Naive B cell (primary cell): ENCODE measurements at places on chromosomes 16 and 17. TPM values are rescaled to one million over a fixed set of nuclear protein-coding genes. Genes with fewer than 3 reads are reported as not detected.

- no peaks in the 10 kb centered on the region for H3K36me3 ChIP-seq
- H3K4me1 ChIP-seq = peaks cover 6% of the 10 kb centered on the region
- no peak overlapping the region for H3K4me3 ChIP-seq
- peaks cover 11% of the 10 kb centered on the region for H3K27me3 ChIP-seq
These were observed 47.1 kb downstream of the WSB1 start for GRCh38 chr17:27341041-27341471.

DNA sequence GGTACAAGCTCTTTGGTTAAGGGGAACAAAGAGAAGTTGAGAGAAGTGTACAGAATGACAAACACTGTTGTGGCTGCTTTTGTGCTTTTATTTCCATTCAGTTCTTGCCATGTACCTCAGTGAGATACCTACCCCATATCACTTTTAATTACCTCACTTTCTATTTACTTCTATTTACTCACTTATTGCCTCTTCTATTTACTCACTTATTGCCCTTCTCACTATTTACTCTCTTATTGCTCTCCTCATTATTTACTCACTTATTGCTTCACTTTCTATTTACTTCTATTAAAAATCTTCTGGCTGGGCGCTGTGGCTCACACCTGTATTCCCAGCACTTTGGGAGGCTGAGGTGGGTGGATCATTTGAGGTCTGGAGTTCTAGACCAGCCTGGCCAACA lies 41.9 kb downstream of the MBTD1 start:
- DNase-seq = no peak
- H3K27ac ChIP-seq = no peak overlapping the region
- H3K4me1 ChIP-seq = peaks cover 4% of the 10 kb centered on the region
- H3K27me3 ChIP-seq = no peaks in the 10 kb centered on the region
- H3K4me3 ChIP-seq = no peak overlapping the region

GRCh38 chr17:75356260-75356937 lies 49.1 kb downstream of the GRB2 start:
- no peak for DNase-seq
- peak overlapping the region; percentile 44 for H3K27ac ChIP-seq
- H3K4me1 ChIP-seq = peaks cover 59% of the 10 kb centered on the region
- peaks cover 4% of the 10 kb centered on the region for H3K36me3 ChIP-seq

- no peak overlapping the region for H3K4me3 ChIP-seq
- no peak overlapping the region for H3K27ac ChIP-seq
- no peaks in the 10 kb centered on the region for H3K27me3 ChIP-seq
- H3K4me1 ChIP-seq = no peaks in the 10 kb centered on the region
- DNase-seq = no peak
- no peaks in the 10 kb centered on the region for H3K36me3 ChIP-seq
These were observed 25.8 kb downstream of the LLGL2 start for GRCh38 chr17:75551266-75551665.

DNA sequence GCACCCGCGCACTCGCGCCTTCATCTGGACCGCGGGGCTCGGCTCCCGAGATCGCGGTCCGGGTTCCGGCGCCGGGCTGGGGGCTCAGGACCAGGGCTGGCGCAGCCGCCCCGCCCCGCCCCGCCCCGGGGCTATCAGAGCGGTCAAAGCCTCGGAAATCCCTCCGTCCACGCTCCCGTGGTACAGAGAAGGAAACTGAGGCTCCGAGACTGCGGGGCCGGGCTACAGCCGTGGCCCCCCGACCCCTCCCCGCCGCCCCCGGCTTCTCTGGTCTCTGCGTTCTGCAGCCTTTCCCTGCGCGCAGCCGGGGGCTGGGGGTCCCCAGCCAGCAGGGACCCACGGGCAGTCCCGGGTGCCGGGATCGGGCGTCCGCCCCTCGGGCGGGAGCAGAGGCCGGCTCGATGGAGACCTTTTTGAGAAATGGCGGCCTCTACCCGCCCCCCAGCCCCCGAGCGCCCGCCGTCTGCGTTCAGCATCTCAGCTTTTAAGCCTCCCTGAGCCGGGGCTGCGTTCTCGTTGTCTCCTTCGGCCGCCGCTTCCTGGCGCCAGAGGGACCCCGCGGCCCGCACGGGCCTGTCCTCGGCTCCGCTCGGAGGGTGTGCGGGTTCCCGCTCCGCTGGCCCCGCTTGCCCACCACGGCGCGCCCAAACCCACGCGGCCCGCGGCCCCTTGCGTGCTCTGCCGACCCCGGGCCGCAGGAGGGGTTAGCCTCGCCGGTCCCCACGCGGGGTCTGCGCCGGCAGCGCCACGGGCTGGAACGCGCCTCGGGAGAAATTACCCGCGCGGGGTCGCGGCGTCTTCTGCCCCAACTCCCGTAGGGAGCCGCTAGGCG lies 1.5 kb upstream of the NPTX1 start:
- H3K4me3 ChIP-seq = no peak overlapping the region
- H3K4me1 ChIP-seq = peaks cover 28% of the 10 kb centered on the region
- H3K36me3 ChIP-seq = no peaks in the 10 kb centered on the region
- H3K27me3 ChIP-seq = peaks cover 68% of the 10 kb centered on the region
- no peak for DNase-seq
- no peak overlapping the region for H3K27ac ChIP-seq

GRCh38 chr17:63095459-63095858 lies 129.4 kb downstream of the TANC2 start:
- DNase-seq = no peak
- peaks cover 10% of the 10 kb centered on the region for H3K4me1 ChIP-seq
- no peak overlapping the region for H3K4me3 ChIP-seq
- peaks cover 5% of the 10 kb centered on the region for H3K36me3 ChIP-seq

DNA sequence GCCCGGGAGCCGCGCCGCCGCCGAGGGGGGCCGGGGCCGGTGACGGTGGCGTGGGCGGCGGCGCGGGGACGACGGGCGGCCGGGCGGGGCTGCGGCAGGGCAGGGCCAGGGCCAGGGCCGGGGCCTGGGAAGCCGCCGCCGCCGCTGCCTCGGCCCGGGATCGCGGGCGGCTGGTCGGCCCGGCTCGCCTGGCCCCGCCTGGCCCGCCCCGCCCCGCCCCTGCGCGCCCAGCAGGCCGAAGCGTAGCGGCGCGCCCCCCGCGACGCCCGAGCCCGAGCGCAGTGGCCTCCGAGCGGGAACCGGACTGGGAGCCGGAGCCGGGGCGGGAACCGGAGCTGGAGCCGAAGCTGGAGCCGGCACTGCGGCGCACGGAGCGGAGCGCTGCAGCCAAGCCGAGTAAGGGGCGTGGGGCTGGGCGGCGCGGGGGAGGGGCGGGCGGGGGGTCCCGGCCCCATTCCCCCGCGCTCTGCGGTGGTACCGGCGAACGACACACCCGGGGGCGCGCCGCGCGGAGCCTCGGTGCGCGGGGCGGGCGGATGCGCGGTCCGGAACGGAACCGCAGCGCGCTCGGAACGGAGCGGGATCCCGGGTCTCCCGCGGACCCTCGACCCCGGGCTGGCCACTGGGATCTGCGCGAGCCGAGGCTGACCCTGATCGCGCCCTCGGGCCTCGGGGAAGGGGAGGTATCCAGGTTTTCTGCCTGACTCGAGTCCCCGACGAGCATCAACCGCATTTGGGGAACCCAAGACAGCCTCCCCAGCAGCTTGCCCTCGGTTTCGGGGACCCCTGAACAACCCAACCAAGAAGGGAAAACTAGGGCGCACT lies at the start of gene BEAN1:
BEAN1 (plus strand) TSS at position 260 of the 825 bp plus-strand sequence. CDS start 10,382 bp downstream, outside the sequence.
- no peaks in the 10 kb centered on the region for H3K36me3 ChIP-seq
- H3K4me3 ChIP-seq = peak within 1 kb of the TSS; percentile 78
- H3K4me1 ChIP-seq = peaks cover 3% of the 10 kb centered on the region
- no peak for DNase-seq
- peaks cover 83% of the 10 kb centered on the region for H3K27me3 ChIP-seq

DNA sequence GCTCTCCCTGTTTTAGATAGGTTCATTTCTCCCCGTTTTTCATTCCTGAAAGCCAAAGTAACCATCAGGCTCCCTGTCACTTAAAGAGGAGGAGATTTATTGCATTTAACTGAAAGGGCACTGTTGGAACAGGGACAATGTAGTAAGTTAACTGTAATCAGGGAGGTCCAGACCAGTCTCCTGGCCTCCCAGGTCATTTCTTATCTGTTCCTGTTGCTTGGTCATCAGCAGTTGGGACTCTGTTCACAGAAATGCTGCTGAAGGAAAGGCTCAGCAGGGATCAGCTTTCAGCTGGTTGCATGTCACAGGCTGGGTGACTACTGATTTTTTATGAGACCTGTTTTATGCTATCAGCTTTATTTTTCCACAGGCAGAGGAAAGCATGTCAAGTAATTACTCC lies 622.6 kb upstream of the GOT2 start:
- H3K27me3 ChIP-seq = no peaks in the 10 kb centered on the region
- no peak overlapping the region for H3K4me3 ChIP-seq
- no peak overlapping the region for H3K27ac ChIP-seq
- DNase-seq = no peak

- H3K4me1 ChIP-seq = no peaks in the 10 kb centered on the region
- H3K4me3 ChIP-seq = no peak overlapping the region
- H3K27ac ChIP-seq = no peak overlapping the region
- no peak for DNase-seq
These were observed 19.2 kb downstream of the GRIN2A start for GRCh38 chr16:10162981-10163380.

GRCh38 chr16:84763164-84763563 lies 56.6 kb upstream of the CRISPLD2 start:
- H3K27me3 ChIP-seq = no peaks in the 10 kb centered on the region
- no peak overlapping the region for H3K4me3 ChIP-seq
- H3K36me3 ChIP-seq = peaks cover 5% of the 10 kb centered on the region
- H3K4me1 ChIP-seq = peaks cover 10% of the 10 kb centered on the region
- no peak for DNase-seq
- no peak overlapping the region for H3K27ac ChIP-seq

GRCh38 chr17:77619326-77619725 lies 339.2 kb upstream of the TNRC6C start:
- no peak overlapping the region for H3K27ac ChIP-seq
- H3K4me3 ChIP-seq = no peak overlapping the region
- H3K36me3 ChIP-seq = no peaks in the 10 kb centered on the region
- peaks cover 12% of the 10 kb centered on the region for H3K27me3 ChIP-seq
- no peak for DNase-seq
- no peaks in the 10 kb centered on the region for H3K4me1 ChIP-seq

GRCh38 chr17:7192271-7192937 lies 13.2 kb upstream of the ASGR1 start:
- H3K27me3 ChIP-seq = no peaks in the 10 kb centered on the region
- no peaks in the 10 kb centered on the region for H3K4me1 ChIP-seq
- no peaks in the 10 kb centered on the region for H3K36me3 ChIP-seq
- no peak for DNase-seq

GRCh38 chr17:13568582-13569397 lies 32.9 kb downstream of the HS3ST3A1 start:
- H3K36me3 ChIP-seq = no peaks in the 10 kb centered on the region
- H3K27me3 ChIP-seq = peaks cover 33% of the 10 kb centered on the region
- H3K4me1 ChIP-seq = no peaks in the 10 kb centered on the region
- no peak overlapping the region for H3K4me3 ChIP-seq
- no peak for DNase-seq

- H3K4me1 ChIP-seq = peaks cover 12% of the 10 kb centered on the region
- peak; percentile 41 for DNase-seq
- no peaks in the 10 kb centered on the region for H3K27me3 ChIP-seq
- H3K36me3 ChIP-seq = peaks cover 5% of the 10 kb centered on the region
- peak overlapping the region; percentile 52 for H3K27ac ChIP-seq
These were observed 11.2 kb downstream of the MRPL27 start for GRCh38 chr17:50361561-50362480.

CDRT4 gene
- 0.37 TPM for polyA plus RNA-seq

SPNS2 gene
- 0.23 TPM for polyA plus RNA-seq

DNAAF1 gene
- polyA plus RNA-seq = 0.43 TPM

SEPTIN12 gene
- polyA plus RNA-seq = not detected
